ENCODE measurements at places on chromosomes 16 and 17. TPM values are rescaled to one million over a fixed set of nuclear protein-coding genes. Genes with fewer than 3 reads are reported as not detected.
A peak's percentile ranks its signal among the peaks of the same experiment; 100 is the strongest.

DNA sequence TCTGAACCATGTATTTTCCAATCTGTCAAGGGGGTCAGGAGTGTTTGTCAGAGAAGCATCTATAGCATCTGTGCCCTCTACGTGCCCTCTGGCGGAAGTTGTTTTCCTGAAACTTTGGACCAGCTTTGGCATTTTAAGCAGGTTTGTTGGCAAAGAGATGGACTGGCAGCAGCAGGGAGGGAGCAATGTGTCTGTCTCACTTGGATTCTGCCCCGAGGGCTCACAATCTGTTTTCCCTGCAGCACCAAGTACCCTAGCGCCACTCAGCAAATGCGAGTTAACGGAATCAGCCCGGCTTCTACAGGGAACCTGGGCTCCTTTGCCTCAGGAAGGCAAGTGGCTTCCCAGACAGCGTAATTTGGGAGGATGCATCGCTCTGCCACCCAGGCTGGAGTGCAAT lies 17.4 kb downstream of the DUSP14 start:
- peak; percentile 62 for DNase-seq

DNA sequence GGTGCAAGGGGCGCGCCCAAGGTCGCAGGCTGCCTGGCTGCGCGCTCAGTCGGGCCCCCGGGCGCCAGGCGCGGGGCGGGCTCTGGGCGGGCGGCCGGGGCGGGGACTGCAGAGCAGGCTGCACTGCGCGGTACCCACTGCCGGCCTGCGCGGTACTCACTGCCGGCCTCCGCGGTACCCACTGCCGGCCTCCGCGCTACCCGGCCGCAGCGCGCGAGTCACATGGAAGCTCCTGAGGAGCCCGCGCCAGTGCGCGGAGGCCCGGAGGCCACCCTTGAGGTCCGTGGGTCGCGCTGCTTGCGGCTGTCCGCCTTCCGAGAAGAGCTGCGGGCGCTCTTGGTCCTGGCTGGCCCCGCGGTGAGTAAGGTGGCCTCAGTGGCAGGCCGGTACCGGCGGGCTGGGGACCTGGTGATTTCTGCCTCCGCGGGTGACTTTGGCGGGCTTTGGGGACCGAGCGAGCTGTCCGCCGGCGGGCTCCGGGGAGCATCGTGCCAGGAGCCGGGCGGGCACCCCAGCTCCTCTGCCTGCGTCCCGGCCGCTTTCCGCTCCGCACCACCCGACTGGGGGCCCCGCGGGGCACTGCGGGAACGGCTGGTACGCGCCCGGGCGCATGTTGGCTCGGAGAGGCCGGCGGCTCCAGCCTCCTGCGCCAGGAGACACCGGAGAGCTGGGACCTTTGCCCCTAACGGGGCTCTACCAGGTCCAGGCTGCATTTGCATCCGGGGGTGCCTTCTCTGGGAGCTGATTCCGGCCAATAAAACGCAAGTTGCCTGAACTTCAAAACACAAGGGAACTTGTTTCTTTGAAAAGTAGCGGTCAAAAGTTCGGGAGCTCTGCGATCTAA lies at the start of gene SLC47A1:
Gene SLC47A1 (plus strand): TSS at position 137 of the 844 bp plus-strand sequence. CDS start 86 bp downstream, at position 223.
- peak; percentile 11 for DNase-seq

GRCh38 chr17:49592263-49592662 lies 16.6 kb downstream of the NXPH3 start:
- no peak for DNase-seq

GRCh38 chr16:57489229-57489628 lies 2.9 kb upstream of the DOK4 start:
- DNase-seq: no peak

DNA sequence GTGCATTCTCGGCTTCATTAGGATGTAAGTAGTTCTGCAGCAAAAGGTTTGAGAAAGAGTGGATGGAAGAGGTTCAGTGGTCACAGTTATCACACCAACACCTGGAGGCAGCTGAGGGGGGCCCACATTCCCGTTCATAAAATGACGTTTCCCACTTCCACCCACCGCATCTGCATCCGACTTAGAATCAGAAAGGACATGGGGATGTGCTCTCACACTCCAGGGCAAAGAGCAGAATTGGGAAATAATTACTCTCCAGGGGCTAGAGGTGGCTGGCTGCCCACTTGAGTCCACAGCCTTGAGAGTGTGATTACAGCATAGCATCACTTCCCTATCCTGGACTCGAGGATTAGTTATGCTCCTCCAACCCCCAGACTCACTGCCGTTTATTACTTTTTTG lies 122.0 kb downstream of the CPPED1 start:
- DNase-seq: no peak

GRCh38 chr17:76738468-76738850 lies 540 bp downstream of the MFSD11 start:
- DNase-seq: peak; percentile 27

GRCh38 chr16:9978160-9978725 lies 204.0 kb downstream of the GRIN2A start:
- no peak for DNase-seq

GRCh38 chr17:19370493-19370960 lies 7.8 kb upstream of the MAPK7 start:
- no peak for DNase-seq

- DNase-seq: no peak
Observed at GRCh38 chr17:7932483-7932891, 481 bp downstream of the CNTROB start.

GRCh38 chr16:11670171-11671131 lies 2.2 kb downstream of the SNN start:
- no peak for DNase-seq

DNA sequence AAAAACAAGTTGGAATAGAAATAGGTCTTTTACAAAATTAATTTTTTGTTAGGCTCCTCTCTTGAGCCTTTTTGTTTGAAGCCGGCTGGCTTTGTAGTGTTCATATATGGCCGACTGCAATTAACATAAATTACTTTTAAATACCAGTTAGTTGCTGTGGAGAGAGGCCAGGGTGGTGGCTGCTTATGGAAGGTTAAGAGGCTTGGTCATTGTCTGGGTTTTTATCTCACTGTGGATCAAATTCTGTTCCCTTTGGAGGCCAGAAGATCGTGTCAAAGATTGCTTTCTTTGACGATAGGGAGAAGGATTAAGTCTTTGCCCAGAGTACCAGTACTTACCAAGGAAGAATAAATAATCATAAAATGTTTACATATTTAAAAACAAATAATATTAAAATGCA lies 39.9 kb downstream of the MSI2 start:
- no peak for DNase-seq

DNA sequence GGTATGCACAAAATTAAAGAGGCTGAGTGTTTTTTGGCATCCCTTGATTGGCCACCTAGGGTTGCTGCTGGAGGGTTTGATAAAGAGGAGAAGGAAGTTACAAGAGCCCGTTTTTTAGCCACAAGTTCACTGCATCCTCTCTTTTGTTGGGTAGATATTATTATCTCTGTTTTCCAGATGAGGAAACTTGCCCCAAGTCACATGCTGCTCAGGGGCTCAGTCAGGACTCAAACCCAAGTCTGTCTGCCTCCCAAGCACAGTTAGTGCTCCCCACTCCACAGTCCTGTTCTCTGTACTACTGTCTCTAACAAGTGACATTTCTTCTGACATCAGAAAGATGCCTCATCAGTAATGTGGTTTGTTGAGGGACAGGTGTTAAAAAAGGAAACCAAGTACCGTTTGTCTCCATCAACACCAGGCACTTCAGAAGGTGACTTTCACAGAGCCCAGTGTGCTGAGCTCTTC lies 1.4 kb downstream of the NT5M start:
- no peak for DNase-seq

- DNase-seq: no peak
Observed at GRCh38 chr17:58557981-58558380, 43.5 kb upstream of the MTMR4 start.

DNA sequence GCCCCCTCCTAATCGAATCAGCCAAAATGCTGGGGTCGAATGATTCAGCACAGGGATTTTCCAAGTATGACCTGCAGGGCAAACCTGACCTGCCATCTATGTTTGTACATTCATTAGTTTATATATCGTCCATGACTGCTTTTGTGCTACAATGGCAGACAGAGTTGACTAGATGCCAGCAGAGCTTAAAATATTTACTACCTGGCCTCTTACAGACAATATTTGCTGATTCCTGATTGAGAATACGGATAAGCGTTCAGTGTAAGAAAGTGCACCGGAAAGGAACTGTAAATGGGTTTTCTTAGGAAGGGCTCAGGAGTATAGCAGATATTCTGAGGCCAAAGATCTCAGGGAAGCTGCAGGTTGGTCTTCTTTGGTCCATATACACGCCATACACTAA lies 11.7 kb upstream of the TOM1L1 start:
- DNase-seq: no peak

DNA sequence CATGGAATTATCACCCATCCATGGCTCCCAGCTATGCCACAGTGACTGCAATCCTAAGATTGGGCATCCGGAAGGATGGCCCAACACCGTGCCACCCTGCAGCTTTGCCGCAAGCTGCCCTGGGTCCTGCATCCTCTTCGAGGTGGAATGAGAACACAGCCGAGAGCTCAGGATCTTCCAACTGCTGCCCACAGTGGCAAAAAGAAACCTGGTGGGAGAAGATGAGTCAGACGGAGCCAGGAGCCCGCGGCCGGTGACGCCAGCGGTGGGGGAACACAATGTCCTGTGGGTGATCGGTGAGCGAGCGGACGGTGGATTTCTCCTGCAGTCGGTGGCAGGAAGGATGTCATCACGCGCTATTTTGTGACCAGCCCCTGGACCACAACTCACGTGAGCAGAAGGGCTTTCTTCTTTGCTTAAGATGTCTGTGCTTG lies 20.1 kb downstream of the CD7 start:
- DNase-seq: no peak

GRCh38 chr16:88533381-88533917 lies 36.8 kb upstream of the ZC3H18 start:
- DNase-seq: peak; percentile 91

DNA sequence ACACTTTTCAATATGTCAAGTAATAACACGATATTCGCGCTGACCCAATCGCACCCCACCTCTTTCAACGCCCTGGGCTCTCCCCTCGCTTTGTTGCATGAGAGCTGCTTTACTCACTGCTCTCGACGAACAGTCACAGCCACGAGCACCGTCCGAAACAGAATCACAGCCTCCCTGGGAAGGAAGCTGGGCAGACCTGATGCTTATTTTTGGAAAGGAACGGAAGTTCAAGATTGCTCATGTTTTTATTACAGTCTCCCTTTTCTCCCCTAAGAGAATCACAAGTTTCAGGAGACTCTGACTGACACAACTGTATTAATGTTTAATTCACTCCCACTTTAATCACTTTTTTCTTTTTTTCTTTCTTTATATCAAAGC lies 67.8 kb downstream of the ANKRD11 start:
- DNase-seq: no peak

- no peak for DNase-seq
Observed at GRCh38 chr16:24291932-24292331, 35.8 kb downstream of the CACNG3 start.

GRCh38 chr17:40664582-40665333 lies at the start of gene KRT222:
Gene KRT222 (minus strand): TSS chr17:40665177. CDS start chr17:40665099, 78 bp downstream.
- DNase-seq: peak; percentile 80

DNA sequence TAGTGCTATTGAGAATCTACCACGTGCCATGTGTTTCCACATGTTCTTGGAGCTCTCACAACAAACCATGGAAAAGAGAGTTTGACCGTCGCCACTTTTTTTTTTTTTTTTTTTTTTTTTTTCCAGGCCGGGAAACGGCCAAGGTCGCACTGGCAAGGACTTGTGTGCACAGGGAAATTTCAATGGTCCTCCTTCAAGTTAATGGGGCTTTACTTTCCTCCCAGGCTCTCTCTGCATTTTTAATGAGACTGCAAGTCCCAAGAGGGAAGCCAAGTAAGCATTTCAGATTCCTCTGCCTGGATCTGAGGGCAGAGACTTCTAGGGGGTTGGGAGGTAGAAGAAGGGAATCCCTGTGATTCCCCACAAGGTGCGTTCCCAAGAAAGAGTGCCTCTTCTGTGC lies 94.7 kb upstream of the MPHOSPH6 start:
- DNase-seq: no peak

- DNase-seq: no peak
Observed at GRCh38 chr16:88978608-88979346, 1.8 kb upstream of the CBFA2T3 start.

- peak; percentile 89 for DNase-seq
Observed at GRCh38 chr16:85615852-85616606, 2.9 kb downstream of the GSE1 start.

- no peak for DNase-seq
Observed at GRCh38 chr17:50027881-50028735, 27.8 kb upstream of the ITGA3 start.

DNA sequence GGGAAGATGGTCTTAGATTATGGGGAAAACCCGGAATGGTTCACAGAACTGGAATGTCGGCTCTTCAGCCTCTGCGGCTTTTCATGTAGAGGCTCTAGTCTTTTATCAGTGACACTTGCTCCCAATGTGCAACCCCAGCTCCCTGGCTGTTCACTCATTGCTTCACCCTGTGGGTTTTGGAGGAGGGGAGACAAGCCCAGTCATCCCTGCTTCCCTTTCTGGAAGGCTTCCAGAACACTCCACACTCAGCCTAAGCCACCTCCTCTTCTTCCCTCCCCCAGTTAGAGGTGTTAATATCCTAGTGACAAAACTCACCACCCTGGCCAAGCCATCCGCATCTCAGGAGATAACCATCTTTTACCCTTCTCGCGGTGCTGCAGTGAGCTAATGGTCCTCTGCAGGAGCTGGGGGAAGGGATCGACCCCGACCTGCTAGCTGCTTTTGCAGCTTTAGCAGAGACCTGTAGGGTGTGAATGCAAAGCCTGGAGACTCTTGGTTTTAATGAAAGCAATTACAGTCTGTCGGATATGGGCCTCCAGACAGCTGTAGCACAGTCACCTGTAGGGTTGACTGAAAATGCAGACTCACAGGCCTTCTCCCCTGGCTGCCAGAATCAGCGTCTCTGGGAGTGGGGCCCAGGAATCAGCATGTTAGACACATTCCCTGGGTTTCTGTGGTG lies 24.3 kb upstream of the LASP1NB start:
- DNase-seq: peak; percentile 10

The CCL8 gene
- polyA plus RNA-seq: not detected

The AOC3 gene
- 1.1 TPM for polyA plus RNA-seq

The CDYL2 gene
- polyA plus RNA-seq: 6.3 TPM

The ACSM2A gene
- polyA plus RNA-seq: not detected

The KRT24 gene
- polyA plus RNA-seq: not detected

The MPP3 gene
- polyA plus RNA-seq: 1.4 TPM

The PRCD gene
- polyA plus RNA-seq: 9.9 TPM

The EVPLL gene
- not detected for polyA plus RNA-seq

The TBC1D26 gene
- polyA plus RNA-seq: not detected

The ABCA10 gene
- 0.17 TPM for polyA plus RNA-seq

The BRIP1 gene
- 3.6 TPM for polyA plus RNA-seq

The RNFT1 gene
- polyA plus RNA-seq: 3.0 TPM

The MAPT gene
- polyA plus RNA-seq: 154 TPM

The TERB1 gene
- not detected for polyA plus RNA-seq

The PRAC2 gene
- polyA plus RNA-seq: not detected

The CCL16 gene
- polyA plus RNA-seq: not detected

The CACNG1 gene
- polyA plus RNA-seq: 1.1 TPM

The KRTAP1-1 gene
- not detected for polyA plus RNA-seq

The MIS12 gene
- polyA plus RNA-seq: 16.9 TPM

All from brain (organoid and tissue), 16 donors.